ENCODE measurements at places on chromosomes 1 and 21. TPM values are rescaled to one million over a fixed set of nuclear protein-coding genes. Genes with fewer than 3 reads are reported as not detected.

DNA sequence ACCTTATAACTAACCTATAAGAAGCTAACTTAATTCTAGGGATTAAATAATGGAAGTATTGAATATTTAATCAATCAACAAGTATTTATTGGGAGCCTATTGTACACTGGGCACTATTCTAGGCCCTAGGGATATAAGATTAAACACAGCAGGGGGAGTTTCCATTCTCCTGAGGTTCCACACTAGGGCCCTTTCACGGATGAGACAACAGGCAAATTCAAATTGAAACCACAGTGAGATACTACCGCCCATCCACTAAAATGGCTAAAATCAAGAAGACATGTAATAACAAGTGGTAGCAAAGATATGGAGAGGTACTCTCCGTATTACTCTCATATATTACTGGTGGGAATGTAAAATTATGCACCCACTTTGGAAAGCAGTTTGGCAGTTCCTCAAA, 674.4 kb downstream of the KIF26B start:
- no peak for DNase-seq

The SLC16A4 gene
- 84.4 TPM for polyA plus RNA-seq

GRCh38 chr1:56003846-56004245, 575.5 kb downstream of the PLPP3 start:
- peak; percentile 21 for DNase-seq

GRCh38 chr1:53141487-53142055, 867 bp downstream of the SLC1A7 start:
- no peak for DNase-seq

GRCh38 chr1:176786274-176786673, 323.3 kb downstream of the PAPPA2 start:
- no peak for DNase-seq

DNA sequence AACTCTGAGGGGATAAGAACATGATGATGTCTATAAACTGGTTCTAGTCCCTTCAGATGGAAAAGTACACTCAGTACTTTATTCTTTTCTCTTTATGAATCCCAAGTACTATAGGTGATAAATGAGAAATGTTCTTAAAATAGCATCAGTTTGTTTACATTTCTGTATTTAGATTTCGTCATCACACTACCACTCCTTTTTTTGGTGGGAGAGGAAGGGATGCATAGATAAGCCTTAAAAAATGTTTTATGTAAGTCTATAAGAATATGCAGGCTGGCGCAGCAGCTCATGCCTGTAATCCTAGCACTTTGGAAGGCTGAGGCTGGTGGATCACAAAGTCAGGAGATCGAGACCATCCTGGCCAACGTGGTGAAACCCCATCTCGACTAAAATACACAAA, 144.8 kb downstream of the USP25 start:
- DNase-seq: no peak

GRCh38 chr1:187032316-187032981, 203.7 kb downstream of the PLA2G4A start:
- DNase-seq: no peak

- no peak for DNase-seq
Measured at GRCh38 chr1:245444147-245444828, 289.5 kb downstream of the KIF26B start.

DNA sequence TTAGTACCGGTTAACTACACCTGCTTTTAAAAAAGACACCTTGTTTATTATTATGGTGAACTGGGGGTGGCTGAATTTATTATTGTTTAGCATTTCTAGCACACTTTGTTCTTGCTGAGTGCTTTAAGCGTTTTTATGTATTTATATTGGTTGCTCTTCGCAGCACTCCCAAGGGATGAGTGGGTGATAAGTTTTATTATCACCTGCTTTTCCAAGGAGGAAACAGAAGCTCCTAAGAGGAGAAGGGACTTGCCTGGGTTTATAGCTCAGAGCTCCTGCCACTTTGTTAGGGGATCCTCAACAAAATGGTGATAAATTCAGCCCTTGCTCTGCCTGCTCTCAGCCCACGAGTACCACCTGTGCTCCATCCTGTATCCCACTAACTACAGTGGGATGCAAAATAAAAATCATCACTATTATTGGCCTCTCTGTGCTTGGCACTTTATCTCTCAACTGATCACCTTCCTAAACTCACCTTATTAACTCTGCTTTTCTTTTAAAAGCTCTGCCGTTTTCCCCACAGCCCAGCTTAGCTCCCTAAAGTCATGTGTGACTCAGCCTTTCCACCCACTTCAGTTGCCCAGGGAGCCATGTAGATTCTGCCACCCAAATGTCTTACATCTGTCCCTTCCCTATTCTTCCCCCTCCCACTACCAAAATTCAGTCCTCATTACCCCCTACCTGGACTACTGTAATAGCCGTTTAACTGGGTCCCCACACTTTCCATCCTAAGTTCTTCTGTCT, 44.5 kb downstream of the BCL9 start:
- DNase-seq: no peak

DNA sequence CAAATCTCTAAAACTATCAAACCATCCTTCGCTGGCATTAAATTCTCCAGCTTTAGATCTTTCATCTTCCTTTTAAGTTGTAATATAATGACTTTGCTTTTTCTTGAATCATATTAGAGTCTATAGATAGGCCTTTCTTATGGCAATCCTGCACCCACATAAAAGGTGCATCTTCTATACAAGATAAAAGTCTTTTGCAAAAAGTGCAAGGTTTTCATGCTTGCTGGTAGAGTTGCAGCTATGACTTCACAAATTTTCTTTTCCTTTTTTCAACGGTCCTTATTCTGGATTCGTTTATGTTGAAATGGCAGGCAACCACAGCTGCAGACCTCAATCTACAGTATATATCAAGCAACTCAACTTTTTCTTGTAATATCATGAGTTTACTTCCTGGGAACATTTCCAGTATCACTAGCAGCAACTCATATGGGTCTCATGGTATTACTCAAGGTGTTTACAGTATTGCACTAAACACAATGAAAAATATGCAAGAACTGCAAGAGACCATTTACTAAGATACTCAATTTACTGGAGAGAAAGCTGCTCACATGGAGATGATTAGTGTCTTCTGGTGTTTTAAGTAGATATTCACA, 22.1 kb downstream of the OMA1 start:
- DNase-seq: no peak

DNA sequence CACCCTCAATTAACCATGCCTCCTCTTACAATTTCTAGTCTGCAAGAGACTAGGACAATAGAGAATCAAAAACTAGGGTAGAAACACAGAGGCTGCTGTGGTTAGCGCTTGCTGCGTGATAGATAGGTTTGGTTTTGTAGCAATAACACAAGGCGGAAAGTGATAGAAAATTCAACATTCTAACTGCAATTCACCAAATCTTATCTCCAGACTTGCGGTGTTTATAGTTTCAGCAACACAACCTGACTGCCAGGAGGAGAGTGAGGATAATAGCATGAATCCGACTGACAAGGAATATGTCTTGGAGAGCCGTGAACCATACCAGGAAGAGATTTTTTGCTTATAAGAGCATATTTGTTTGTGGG, 30.7 kb upstream of the IFNAR2 start:
- DNase-seq: no peak

The TRIM58 gene
- 2.2 TPM for polyA plus RNA-seq

The MAP1LC3C gene
- polyA plus RNA-seq: 0.76 TPM

The HAO2 gene
- polyA plus RNA-seq: 117 TPM

The ATAD3C gene
- 2.2 TPM for polyA plus RNA-seq

GRCh38 chr1:168892931-168893330, 163.9 kb upstream of the DPT start:
- DNase-seq: no peak

- no peak for DNase-seq
Measured at GRCh38 chr1:222654849-222655248, 37.0 kb downstream of the MIA3 start.

GRCh38 chr1:17914131-17914530, 159.0 kb downstream of the ACTL8 start:
- DNase-seq: no peak

- DNase-seq: no peak
Measured at GRCh38 chr1:9835758-9836631, 12.2 kb upstream of the CLSTN1 start.

DNA sequence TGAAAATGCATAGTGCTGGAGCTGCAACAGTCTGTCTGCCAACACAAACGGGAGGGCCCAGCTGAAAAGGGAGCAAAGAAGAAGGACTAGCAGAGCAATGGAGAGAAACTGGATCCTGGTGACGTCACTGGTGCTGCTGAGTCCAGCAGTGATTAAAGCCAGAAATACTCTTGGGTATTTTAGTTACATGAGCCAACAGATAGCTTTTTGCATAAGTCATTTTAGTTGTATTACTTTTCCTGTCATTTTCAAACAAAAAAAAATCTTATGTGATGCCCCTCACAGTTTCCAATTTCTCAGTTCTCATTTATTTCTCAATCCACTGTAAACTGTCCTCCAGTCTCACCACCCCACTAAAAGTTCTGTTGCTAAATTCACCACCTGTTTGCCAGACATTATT, 38.7 kb upstream of the NEK7 start:
- peak; percentile 12 for DNase-seq

GRCh38 chr1:33577663-33578062, 105.2 kb downstream of the ZSCAN20 start:
- no peak for DNase-seq

DNA sequence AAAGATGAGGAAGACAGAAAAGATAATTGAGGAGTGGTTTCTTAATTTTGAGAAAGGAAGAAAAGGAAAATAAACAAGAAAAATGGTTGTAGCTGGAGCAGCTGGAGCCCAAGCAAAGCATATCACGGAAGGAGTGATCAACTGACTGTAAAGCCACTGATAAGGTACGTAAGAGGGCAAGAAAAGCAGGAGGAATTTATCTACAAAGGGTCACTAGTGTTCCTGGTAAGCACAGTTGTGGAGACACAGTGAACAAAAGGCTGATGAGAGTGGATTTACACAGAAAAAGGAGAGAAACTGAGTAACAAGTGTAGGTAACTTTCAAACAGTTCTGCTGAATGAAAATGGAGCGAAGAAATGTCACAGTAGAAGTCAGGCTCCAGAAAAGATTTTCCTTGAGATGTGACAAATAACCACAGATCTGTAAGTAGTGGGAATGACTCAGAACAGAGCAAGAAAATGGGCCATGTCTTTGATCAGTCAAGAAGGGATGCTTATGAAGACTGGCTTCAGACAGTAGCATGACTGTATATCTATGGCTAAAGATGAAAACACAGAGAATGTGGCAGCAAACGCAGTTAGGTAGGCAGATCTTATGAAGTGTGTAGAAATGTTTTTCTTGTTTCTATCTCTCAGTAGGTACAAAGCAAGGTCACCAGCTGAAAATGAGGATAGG, 45.6 kb upstream of the RBM34 start:
- no peak for DNase-seq

The TNFRSF4 gene
- 2.4 TPM for polyA plus RNA-seq

The CD164L2 gene
- polyA plus RNA-seq: 0.22 TPM

DNA sequence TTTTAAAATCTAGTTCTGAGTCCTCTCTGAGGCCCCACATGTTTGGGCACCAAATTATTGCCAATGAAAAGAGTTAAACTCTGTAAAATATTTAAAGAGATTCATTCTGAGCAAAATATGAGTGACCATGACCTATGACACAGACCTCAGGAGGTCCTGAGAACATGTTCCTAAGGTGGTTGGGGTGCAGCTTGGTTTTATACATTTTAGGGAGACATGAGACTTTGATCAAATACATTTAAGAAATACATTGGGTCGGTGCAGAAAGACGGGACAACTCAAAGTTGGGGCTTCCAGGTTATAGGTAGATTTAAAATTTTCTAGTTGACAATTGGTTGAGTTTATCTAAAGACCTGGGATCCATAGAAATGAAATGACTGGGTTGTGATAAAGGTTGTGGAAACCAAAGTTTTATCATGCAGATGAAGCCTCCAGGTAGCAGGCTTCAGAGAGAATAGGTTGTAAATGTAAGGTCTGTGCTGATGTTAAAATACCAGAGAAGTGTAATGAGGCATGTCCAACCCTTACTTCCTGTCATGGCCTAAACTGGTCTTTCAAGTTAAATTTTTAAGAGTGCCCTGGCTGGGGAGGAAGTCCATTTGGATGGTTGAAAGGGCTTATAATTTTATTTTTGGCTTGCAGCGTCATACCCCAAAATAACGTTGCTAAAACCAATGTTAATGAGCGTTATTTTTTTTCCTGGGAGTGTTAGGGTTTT, 274.9 kb downstream of the NUF2 start:
- peak; percentile 40 for DNase-seq

- no peak for DNase-seq
Measured at GRCh38 chr21:44428281-44428960, 26.9 kb upstream of the LRRC3 start.

DNA sequence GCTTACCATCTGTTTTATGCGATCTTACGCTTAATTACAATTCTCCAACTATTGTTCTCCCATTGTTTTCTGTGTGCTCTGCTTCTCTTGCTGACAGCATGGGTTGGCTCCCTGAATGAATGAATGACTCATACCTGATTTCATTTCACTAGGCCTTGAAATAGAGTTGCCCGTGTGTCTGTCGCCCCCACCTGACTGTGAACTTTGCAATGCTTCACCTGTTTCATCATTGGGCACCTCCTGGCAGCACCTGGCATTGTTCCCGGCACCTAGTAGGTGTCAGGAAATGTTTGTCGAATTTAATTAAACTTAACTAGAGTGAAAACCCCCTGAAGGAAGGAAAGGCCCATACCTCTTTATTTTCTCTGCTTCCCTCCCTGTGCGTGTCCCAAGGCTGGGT, 120.5 kb upstream of the KLHDC7A start:
- DNase-seq: no peak

DNA sequence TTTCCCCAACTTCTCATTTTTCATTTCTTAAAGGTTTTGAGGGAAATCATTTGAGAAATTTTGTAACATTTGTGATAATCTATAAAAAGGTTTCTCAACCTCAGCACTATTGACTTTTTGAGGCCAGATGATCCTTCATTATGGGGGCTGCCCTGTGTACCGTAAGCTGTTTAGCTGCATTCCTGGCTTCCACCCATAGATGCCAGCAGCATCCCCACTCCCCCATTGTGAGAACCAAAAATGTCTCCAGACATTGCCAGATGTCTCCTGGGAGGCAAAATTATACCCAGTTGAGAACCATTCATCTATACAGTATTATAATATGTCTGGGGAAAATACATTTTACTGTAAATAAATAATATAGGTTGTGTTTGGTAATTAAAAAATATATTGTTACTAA, 146.0 kb downstream of the PBX1 start:
- DNase-seq: no peak

The KCNQ4 gene
- 1.9 TPM for polyA plus RNA-seq

DNA sequence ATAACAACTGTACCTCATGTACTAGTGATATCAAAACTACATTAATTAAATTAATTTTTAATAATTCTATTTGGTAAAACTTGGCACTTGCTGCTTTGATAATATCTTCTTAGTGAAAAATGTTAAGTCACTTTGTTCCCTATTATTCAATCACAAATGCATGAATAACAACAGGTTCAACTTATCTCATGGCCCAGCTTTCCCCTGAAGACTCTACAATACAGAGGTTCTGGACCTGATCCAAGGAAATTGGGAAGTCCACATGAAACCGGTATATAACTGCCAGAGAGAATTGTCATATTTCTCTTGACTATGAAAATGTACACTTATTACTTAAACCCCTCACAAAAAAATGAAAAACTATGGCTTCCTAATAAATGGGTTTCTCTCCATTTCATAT, 33.9 kb upstream of the PTPRC start:
- DNase-seq: no peak
